Spinal cord (tissue), 10 donors: ENCODE measurements at places on chromosomes 6 and 20. TPM values are rescaled to one million over a fixed set of nuclear protein-coding genes. Genes with fewer than 3 reads are reported as not detected.

GRCh38 chr6:125262016-125263013 is 39.5 kb downstream of the HDDC2 start:
- DNase-seq, result no peak

The SLC17A1 gene
- total RNA-seq, result not detected

- DNase-seq, result no peak
Measured at GRCh38 chr6:128686084-128686483, 165.7 kb upstream of the PTPRK start.

GRCh38 chr6:111784433-111784832 is 88.8 kb downstream of the FYN start:
- DNase-seq, result no peak

GRCh38 chr20:48799328-48800105 is 28.3 kb downstream of the PREX1 start:
- DNase-seq, result no peak

GRCh38 chr6:47663462-47664216 is 34.7 kb upstream of the ADGRF4 start:
- no peak for DNase-seq
